ENCODE measurements at places on chromosomes 3 and 15.

GRCh38 chr3:27939521-27939920 lies 217.4 kb upstream of the EOMES start:
- H3K4me1 ChIP-seq: peaks cover 2% of the 10 kb centered on the region
- no peak overlapping the region for H3K27ac ChIP-seq
- H3K27me3 ChIP-seq: no peaks in the 10 kb centered on the region
- no peak for DNase-seq
- no peak overlapping the region for H3K4me3 ChIP-seq
- H3K36me3 ChIP-seq: no peaks in the 10 kb centered on the region

DNA sequence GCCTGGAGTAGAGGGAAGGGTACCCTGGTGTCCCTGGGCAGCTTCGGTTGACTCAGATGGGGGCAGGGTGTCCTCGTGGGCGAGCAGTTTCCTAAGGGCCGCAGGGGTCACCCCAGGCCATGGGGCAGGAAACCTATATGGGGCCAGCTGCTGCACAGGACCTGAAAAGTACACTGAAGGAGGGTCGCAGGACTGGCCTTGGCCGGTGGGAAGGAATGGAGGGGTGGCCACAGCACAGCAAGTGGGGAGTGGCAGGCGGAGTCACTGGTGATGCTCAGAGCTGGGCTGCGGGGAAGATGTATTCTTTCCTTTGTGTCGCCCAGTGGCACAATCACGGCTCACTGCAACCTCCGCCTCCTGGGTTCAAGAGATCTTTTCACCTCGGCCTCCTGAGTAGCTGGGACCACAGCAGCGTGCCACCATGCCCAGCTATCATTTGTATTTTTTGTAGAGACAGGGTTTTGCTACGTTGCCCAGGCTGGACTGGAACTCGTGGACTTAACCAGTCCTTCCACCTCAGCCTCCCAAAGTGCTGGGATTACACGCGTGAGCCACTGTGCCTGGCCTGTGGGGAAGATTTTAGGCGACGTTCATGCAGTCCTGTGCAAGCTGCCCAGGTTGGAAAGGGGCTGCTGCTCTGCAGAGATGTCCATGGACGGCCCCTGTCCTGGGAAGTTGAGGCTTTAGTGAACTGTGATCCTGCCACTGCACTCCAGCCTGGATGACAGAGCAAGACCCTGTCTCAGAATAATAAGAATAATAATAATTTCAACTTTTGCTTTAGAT lies 57.2 kb downstream of the EFCAB12 start:
- DNase-seq: no peak
- H3K27me3 ChIP-seq: no peaks in the 10 kb centered on the region
- no peak overlapping the region for H3K4me3 ChIP-seq
- no peak overlapping the region for H3K27ac ChIP-seq
- peaks cover 10% of the 10 kb centered on the region for H3K36me3 ChIP-seq

DNA sequence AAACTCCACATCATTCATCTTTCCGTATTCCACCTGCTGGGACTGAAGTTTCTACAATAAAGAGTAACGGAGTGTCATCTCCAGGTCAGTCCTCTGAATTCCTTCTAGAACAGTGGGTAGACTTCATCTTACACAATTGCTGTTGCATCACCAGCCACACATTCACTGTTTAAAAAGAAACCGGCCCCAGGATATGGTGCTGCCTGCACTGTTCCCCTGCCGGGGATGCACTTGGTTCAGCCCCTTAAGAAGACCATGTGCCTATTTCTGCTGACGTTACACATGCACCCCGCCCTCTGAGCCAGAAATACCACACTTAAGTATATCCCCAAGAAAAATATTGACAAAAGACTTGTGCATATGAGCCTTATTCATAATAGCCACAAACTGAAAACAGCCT lies 233.4 kb downstream of the FEZF2 start:
- H3K27me3 ChIP-seq: no peaks in the 10 kb centered on the region
- H3K36me3 ChIP-seq: no peaks in the 10 kb centered on the region
- H3K27ac ChIP-seq: no peak overlapping the region
- H3K4me1 ChIP-seq: peaks cover 9% of the 10 kb centered on the region
- DNase-seq: no peak
- no peak overlapping the region for H3K4me3 ChIP-seq

GRCh38 chr3:117926819-117927218 lies 1107.8 kb downstream of the IGSF11 start:
- peaks cover 11% of the 10 kb centered on the region for H3K4me1 ChIP-seq
- H3K27ac ChIP-seq: no peak overlapping the region
- H3K4me3 ChIP-seq: no peak overlapping the region
- no peak for DNase-seq

- H3K4me3 ChIP-seq: no peak overlapping the region
- H3K27me3 ChIP-seq: no peaks in the 10 kb centered on the region
- H3K27ac ChIP-seq: no peak overlapping the region
Observed at GRCh38 chr3:37945807-37946530, 44.6 kb upstream of the VILL start.

- no peak overlapping the region for H3K4me3 ChIP-seq
- H3K27ac ChIP-seq: no peak overlapping the region
- no peak for DNase-seq
- H3K27me3 ChIP-seq: no peaks in the 10 kb centered on the region
- H3K36me3 ChIP-seq: no peaks in the 10 kb centered on the region
Observed at GRCh38 chr3:79367803-79368202, 400.0 kb downstream of the ROBO1 start.

- H3K4me1 ChIP-seq: no peaks in the 10 kb centered on the region
- H3K36me3 ChIP-seq: peaks cover 15% of the 10 kb centered on the region
- no peak overlapping the region for H3K4me3 ChIP-seq
- H3K27ac ChIP-seq: peak overlapping the region; percentile 12
- H3K27me3 ChIP-seq: no peaks in the 10 kb centered on the region
Observed at GRCh38 chr15:64642875-64643274, 132.5 kb downstream of the RBPMS2 start.

GRCh38 chr3:59258550-59259260 lies 208.9 kb upstream of the CFAP20DC start:
- no peak overlapping the region for H3K27ac ChIP-seq
- H3K4me1 ChIP-seq: no peaks in the 10 kb centered on the region
- DNase-seq: no peak
- no peaks in the 10 kb centered on the region for H3K36me3 ChIP-seq
- no peak overlapping the region for H3K4me3 ChIP-seq

DNA sequence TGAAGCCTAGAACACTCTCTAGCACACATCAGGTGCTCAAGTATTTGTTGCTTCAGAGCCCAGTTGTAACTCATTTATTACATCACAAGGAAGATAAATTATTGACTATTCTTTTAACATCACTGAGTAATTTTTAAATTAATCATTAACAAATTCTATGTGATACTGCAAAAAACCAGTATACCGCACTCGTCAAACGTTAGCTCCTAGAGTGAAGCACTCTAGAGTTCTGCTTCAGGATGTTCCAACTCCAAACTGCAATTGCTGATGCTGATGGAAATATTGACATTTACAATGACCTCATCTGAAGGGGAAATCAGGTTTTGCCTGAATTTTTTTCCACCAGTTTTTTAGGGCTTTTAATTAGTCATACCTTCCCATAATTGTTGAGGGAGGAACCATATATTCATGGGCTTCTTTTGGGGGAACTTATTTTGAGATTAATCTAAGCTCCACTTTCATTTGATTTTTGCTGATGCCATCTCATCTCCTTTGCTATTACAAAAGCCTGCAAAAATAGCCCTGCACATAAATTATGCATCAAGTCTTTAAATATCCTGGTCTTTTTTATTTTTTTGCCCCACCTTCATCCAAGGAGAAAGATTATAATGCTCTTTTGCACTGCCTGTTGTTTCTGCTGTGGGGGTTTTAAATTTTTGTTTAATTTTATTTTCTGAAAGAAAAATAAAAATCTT lies 123.0 kb upstream of the STAC start:
- no peaks in the 10 kb centered on the region for H3K36me3 ChIP-seq
- no peaks in the 10 kb centered on the region for H3K27me3 ChIP-seq
- no peak for DNase-seq
- H3K27ac ChIP-seq: no peak overlapping the region
- no peak overlapping the region for H3K4me3 ChIP-seq

GRCh38 chr3:143825513-143825912 lies 22.8 kb downstream of the SLC9A9 start:
- no peaks in the 10 kb centered on the region for H3K36me3 ChIP-seq
- DNase-seq: no peak
- no peak overlapping the region for H3K27ac ChIP-seq
- no peak overlapping the region for H3K4me3 ChIP-seq
- H3K27me3 ChIP-seq: no peaks in the 10 kb centered on the region
- no peaks in the 10 kb centered on the region for H3K4me1 ChIP-seq

- no peaks in the 10 kb centered on the region for H3K4me1 ChIP-seq
- H3K27me3 ChIP-seq: no peaks in the 10 kb centered on the region
- no peak overlapping the region for H3K27ac ChIP-seq
- H3K4me3 ChIP-seq: no peak overlapping the region
- H3K36me3 ChIP-seq: no peaks in the 10 kb centered on the region
- DNase-seq: no peak
Observed at GRCh38 chr3:26191556-26191955, 401.7 kb downstream of the OXSM start.

- H3K4me1 ChIP-seq: no peaks in the 10 kb centered on the region
- no peak overlapping the region for H3K4me3 ChIP-seq
- DNase-seq: no peak
- H3K36me3 ChIP-seq: no peaks in the 10 kb centered on the region
- H3K27me3 ChIP-seq: no peaks in the 10 kb centered on the region
- H3K27ac ChIP-seq: no peak overlapping the region
Observed at GRCh38 chr3:64828276-64828675, 140.5 kb upstream of the ADAMTS9 start.

DNA sequence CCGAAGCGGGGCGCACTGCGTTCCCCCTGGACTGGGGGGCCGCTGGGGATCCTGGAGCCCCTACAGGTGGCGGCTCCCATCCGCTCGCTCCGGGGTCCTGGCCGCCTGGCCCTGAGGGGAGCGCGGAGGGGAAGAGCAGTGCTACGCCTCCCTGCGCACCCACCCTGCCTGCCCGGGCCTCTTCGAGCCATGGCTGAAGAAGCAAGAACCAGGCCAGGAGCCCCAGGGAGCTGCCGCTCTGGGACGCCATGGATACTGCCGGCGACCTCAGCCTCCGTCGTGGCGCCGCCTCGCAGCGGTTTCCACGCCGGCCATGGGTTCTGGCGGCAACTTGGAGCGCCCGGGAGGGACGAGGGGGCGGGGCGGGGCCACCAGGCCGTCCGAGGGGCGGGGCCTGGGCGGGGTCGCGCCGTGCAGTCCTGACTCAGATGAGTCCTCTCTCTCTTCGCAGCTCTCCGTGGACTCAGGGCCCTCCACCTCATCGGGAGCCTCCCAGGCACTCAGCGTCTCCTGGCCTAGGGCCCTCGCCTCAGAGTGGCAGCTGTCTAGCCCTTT lies 50.9 kb downstream of the MYL3 start:
- no peak overlapping the region for H3K4me3 ChIP-seq
- H3K27ac ChIP-seq: peak overlapping the region; percentile 44
- no peaks in the 10 kb centered on the region for H3K36me3 ChIP-seq
- peak; percentile 66 for DNase-seq
- H3K4me1 ChIP-seq: no peaks in the 10 kb centered on the region

DNA sequence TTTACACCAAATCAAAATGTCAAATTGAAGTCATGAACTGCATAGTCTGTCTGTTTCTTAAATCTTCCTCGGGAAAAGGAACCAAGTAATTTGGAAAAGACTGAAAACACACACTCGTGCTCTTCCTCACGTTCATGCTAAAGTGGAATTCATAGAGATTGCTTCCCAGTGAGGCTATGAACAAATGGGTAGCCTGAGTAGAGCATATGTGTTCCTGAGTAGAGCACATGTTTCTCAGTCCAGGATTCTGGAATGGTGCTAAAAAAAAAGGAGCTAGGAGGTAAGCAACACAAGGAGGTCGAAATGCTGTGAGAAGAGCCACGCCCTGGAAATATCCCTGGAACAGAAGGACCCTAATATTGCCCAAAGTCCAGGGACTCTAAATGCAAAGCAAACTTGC lies 494.2 kb upstream of the THBS1 start:
- no peaks in the 10 kb centered on the region for H3K4me1 ChIP-seq
- DNase-seq: no peak
- no peaks in the 10 kb centered on the region for H3K36me3 ChIP-seq
- H3K27ac ChIP-seq: no peak overlapping the region
- H3K27me3 ChIP-seq: no peaks in the 10 kb centered on the region

GRCh38 chr3:193831495-193832455 lies 238.8 kb downstream of the OPA1 start:
- H3K27me3 ChIP-seq: no peaks in the 10 kb centered on the region
- no peak for DNase-seq
- peaks cover 2% of the 10 kb centered on the region for H3K4me1 ChIP-seq
- no peaks in the 10 kb centered on the region for H3K36me3 ChIP-seq
- H3K27ac ChIP-seq: no peak overlapping the region

- no peak overlapping the region for H3K27ac ChIP-seq
- no peak overlapping the region for H3K4me3 ChIP-seq
Observed at GRCh38 chr3:150775001-150775599, 12.1 kb upstream of the SIAH2 start.

- no peak overlapping the region for H3K27ac ChIP-seq
- no peaks in the 10 kb centered on the region for H3K36me3 ChIP-seq
- H3K4me3 ChIP-seq: no peak overlapping the region
- no peaks in the 10 kb centered on the region for H3K4me1 ChIP-seq
- no peaks in the 10 kb centered on the region for H3K27me3 ChIP-seq
Observed at GRCh38 chr3:138463724-138464490, 29.5 kb downstream of the ESYT3 start.

GRCh38 chr3:150247441-150247840 lies 160.7 kb upstream of the TSC22D2 start:
- peaks cover 26% of the 10 kb centered on the region for H3K4me1 ChIP-seq
- H3K27me3 ChIP-seq: no peaks in the 10 kb centered on the region
- no peaks in the 10 kb centered on the region for H3K36me3 ChIP-seq
- H3K27ac ChIP-seq: no peak overlapping the region
